ENCODE measurements at places on chromosomes 4 and X.

GRCh38 chr4:161540265-161540664 lies 623.5 kb downstream of the FSTL5 start:
- DNase-seq = no peak

DNA sequence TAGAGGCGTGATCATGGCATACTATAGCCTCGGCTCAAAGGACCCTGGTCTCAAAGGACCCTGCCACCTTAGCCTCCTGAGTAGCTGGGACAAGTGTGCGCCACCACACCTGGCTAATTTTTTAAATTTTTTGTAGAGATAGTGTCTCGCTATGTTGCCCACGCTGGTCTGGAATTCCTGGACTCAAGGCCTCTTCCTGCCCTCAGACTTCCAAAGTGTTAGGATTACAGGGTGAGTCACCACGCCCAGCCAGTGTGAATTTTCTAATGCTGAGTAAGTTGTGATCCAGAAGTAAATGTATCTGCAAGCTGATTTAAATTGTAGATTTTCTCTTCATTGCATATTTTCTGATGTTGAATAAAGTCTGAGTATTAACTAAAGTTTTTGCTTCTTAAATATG lies 2.6 kb upstream of the ZNF674 start:
- no peak for DNase-seq

- DNase-seq = no peak
Measured at GRCh38 chr4:74716436-74716765, 77.9 kb downstream of the BTC start.

- DNase-seq = no peak
Measured at GRCh38 chrX:49627086-49627777, 28.4 kb downstream of the GAGE1 start.

DNA sequence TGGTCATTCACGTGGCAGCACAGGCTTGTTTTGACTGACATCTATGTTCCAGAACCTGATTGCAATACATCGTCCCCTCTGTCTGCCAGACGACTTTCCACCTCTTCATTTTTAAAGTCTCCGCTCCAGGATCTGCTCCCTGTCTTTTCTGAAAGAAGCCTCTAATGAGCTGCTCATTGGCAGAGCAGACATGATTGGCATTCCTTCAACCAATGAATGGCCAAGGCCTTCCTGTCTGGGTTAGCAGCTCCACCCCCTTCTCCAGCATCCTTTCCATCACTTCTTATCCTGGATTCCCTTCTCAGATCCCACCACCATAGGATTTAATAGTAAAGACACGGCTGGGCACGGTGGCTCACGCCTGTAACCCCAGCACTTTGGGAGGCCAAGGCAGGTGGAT lies 202.7 kb upstream of the KLF3 start:
- DNase-seq = no peak

DNA sequence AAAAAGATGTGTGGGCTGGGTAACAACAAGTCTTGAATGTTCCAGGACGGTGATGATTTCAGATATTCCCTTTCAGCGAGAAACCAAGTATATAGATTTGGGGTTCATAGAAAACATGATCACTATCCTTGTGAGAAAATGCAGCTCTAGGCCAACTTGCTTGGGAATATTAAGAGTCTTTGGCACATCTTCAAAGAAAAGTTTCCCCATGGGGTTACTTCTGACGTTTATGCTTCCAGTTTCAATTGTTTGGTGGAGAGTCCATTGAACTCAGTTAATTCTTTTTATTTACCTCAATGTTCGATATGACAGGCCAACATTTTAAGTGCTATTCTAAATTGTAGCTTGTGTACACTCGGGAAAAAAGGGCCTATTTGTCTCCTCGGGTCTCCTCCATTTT lies 126.7 kb downstream of the NHS start:
- DNase-seq = no peak

DNA sequence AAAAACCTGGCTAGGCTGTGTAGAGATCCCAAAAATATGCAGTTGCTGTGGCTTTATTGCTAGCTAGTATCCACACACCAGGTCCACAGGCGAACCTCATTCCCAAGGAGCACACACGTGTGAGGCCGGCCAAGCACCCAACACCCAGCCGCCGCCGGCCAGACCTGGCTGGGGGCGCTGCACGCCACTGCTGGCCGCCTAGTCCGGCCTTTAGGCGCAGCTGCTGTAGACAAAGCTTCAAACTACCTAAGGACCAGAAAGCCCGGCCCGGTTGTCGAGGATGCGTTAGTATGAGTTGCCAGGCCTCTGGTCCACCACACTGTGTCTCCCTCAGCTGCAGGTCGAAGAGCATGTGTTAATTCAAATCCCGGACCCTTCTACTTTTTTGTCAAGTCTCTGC lies 3.1 kb downstream of the POU3F4 start:
- no peak for DNase-seq

DNA sequence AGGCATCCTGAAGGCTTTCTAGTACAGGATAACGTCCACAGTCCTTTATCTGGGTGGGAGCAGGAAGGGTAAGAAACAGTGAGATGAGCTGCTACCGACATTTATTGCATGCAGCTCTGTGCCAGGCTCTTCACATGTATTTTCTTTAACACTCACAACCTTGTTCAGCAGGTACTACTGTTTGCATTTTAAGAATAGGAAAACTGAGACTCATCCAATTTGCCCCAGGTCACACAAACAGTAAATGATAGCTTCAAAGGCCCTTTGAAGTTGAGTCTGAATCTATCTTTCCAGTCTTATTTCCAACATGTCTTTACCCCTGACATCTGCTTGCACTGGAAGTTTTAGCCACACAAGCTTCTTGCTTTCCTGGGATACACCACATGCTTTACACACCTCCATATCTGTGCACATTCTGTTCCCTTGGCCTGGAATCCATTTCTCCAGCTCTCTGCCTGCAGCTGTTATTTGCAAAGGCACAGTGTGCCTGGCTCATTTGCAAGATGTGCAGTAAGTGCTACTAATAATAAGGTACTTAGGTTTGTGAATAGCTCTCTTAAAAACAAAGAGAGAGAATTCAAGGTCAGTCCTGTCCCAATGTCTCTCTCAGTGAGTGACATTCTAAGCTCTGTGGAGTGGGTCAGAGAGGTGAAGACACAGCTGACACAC lies 61.2 kb downstream of the METTL14 start:
- no peak for DNase-seq

- DNase-seq = no peak
Measured at GRCh38 chr4:95255396-95256107, 293.2 kb downstream of the UNC5C start.

DNA sequence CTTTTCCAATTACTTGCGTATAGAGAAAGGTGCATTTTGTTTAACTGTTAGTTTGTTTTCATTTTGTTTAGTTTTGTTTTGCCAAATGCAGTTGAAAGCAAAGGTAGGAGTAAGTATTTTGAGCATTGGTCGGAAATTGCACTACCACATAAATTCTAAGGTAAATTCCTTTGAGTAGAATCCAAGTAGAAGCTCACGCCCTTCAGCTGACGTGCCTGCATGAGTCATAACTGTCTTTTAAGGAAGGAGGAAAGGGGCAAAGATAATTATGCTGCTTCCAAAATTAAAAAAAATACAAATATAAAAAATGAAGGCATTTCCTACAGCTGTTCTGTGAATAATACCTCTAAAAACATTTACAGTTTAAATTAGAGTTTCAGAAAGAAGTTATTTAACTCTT lies 110.2 kb upstream of the MYOZ2 start:
- DNase-seq = peak; percentile 40

GRCh38 chr4:770022-770421 lies 55.9 kb downstream of the CPLX1 start:
- no peak for DNase-seq

DNA sequence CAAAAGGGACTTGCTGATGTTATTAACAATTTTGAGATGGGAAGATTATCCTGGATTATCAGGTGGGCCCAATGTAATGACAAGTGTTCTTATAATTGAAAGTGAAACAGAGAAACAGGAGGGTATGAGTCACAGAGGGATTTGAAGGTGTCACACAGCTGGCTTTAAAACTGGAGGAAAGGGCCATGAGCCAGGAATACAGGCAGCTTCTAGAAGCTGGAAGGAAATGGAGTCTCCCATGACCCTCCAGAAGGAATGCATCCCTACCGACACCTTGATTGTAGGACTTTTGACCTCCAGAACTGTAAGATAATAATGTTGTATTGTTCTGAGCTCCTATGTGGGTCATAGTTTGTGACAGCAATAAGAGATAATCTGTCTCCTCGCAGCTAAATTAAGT lies 98.0 kb upstream of the STIM2 start:
- no peak for DNase-seq

DNA sequence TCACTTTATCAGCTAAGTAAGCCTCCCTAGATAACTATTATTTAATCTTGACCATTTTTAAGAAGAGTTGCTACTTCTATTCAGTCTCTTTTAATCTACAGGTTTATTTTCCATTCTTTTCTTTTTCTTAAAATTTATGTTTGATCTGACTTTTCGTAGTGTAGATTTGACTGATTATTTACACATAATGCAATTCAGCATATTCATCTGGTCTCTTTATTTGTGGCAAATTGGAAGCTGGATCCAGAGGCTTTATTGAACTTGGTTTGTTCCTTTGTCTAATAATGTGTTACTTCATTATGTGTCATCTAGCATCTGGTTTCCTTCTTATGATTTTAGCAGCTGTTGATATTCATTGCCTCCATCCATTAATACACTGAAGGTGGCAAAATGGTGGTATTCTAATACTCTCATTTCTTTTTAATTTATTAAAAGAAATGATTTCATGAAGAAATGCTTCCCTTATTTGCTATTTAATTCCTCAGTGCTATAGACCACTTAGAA lies 113.0 kb downstream of the FBXW7 start:
- DNase-seq = no peak

- DNase-seq = no peak
Measured at GRCh38 chrX:140733766-140734342, 24.3 kb downstream of the LINC00632 start.

DNA sequence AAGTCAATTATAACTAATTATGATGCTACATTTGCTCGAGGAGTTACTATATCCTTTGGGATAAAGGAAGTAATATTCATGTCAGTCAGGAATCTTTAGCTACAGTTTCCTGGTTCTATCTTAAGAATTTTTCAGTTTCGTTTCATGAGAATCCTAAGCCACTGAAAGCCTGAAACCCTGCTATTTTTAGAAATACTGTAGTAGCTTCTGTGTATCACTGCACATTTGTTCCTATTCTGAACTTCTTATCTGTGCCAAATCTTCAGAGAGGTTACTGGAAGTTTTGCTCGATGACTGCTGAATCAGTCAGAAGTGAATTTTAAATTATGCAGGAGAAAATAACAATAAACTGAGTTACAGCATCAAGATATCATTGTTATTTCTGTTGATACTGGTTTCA lies 249.2 kb downstream of the TENM3 start:
- DNase-seq = peak; percentile 5

- no peak for DNase-seq
Measured at GRCh38 chr4:189162073-189162789, 778.4 kb upstream of the FRG1 start.
